Activated T-helper 1 cell treated with anti-CD3 and anti-CD28 coated beads, Interleukin-12 subunit alpha, Interleukin-12 subunit beta, Interleukin-2, Interleukin-4 antibody, amounts not matched to agents 30 ng/mL and 10 ng/mL and 1 ng/mL, durations not matched to agents 14 hours and 24 hours and 36 hours (primary cell): ENCODE measurements at places on chromosomes 3 and 15. TPM values are rescaled to one million over a fixed set of nuclear protein-coding genes. Genes with fewer than 3 reads are reported as not detected.

- H3K4me3 ChIP-seq = no peak overlapping the region
- no peaks in the 10 kb centered on the region for H3K36me3 ChIP-seq
- no peak for DNase-seq
- no peaks in the 10 kb centered on the region for H3K4me1 ChIP-seq
- peaks cover 1% of the 10 kb centered on the region for H3K27me3 ChIP-seq
Observed at GRCh38 chr3:66017591-66017990, 21.1 kb downstream of the MAGI1 start.

GRCh38 chr3:182668974-182669373, 124.3 kb upstream of the ATP11B start:
- no peak for DNase-seq
- H3K27me3 ChIP-seq = peaks cover 36% of the 10 kb centered on the region
- no peak overlapping the region for H3K4me3 ChIP-seq
- H3K27ac ChIP-seq = no peak overlapping the region
- no peaks in the 10 kb centered on the region for H3K4me1 ChIP-seq
- H3K36me3 ChIP-seq = no peaks in the 10 kb centered on the region

DNA sequence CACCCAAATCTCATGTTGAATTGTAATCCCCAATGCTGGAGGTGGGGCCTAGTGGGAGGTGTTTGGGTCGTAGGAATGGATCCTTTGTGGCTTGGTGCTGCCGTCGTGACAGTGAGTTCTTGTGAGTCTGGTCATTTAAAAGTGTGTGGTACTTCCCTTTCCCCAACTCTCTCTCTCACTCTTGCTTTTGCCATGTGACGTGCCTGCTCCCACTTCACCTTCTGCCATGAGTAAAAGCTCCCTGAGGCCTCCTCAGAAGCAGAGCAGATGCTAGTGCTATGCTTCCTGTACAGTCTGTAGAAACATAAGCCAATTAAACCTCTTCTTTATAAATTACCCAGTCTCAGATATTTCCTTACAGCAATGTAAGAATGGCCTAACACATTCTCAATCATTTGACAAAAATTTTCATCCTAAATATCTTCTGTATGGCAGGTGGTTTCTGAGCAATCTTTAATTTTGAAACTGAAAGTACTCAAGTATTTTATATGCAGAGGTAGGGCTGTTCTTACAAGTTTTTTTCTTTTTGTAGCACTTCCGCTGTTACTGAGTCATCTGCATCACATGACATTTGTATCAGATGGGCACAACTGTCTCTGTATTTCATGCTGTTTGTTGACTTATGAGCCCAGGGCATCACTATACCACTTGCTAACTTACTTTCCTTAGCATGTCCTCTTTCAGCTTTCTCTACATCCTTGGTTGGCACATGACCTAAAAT, 8.8 kb downstream of the RPL39L start:
- H3K4me1 ChIP-seq = peaks cover 58% of the 10 kb centered on the region
- H3K4me3 ChIP-seq = peak overlapping the region; percentile 51
- H3K27me3 ChIP-seq = no peaks in the 10 kb centered on the region
- peak overlapping the region; percentile 91 for H3K27ac ChIP-seq
- H3K36me3 ChIP-seq = peaks cover 42% of the 10 kb centered on the region

CCR3 gene
- 0.29 TPM in 1 of 2 replicates, not detected in the other for total RNA-seq

UMPS gene
- total RNA-seq = 54.2 and 56.3 TPM in 2 replicates
